ENCODE measurements at places on chromosomes 7 and 10. TPM values are rescaled to one million over a fixed set of nuclear protein-coding genes. Genes with fewer than 3 reads are reported as not detected.

Gene AFAP1L2
- total RNA-seq: 15.8 TPM

Gene ERVW-1
- total RNA-seq: not detected

Gene PRKAR2B
- total RNA-seq: 3.5 TPM

DNA sequence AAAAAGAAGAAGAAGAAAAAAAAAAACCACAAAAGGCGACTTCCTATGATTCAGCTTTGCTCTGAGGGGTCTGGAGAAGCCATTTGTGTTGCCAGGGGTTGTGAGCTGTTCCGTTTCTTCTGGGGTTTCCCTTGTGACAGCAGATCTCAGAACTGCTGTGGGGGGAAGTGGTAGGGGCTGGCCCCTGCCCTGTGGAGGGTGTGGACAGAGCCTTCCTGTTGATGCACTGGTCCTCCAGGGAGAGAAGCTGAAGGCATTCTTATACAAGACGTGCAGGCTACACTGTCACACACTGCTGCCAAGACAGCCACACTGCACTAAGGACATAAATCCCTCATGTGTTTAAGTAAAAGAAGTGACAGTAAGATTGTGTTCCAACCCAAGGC lies 17.3 kb upstream of the CSGALNACT2 start:
- peaks cover 18% of the 10 kb centered on the region for H3K4me1 ChIP-seq
- no peak for DNase-seq
- H3K27me3 ChIP-seq: no peaks in the 10 kb centered on the region
- H3K27ac ChIP-seq: peak overlapping the region; percentile 46
- no peak overlapping the region for H3K4me3 ChIP-seq
- H3K36me3 ChIP-seq: no peaks in the 10 kb centered on the region

DNA sequence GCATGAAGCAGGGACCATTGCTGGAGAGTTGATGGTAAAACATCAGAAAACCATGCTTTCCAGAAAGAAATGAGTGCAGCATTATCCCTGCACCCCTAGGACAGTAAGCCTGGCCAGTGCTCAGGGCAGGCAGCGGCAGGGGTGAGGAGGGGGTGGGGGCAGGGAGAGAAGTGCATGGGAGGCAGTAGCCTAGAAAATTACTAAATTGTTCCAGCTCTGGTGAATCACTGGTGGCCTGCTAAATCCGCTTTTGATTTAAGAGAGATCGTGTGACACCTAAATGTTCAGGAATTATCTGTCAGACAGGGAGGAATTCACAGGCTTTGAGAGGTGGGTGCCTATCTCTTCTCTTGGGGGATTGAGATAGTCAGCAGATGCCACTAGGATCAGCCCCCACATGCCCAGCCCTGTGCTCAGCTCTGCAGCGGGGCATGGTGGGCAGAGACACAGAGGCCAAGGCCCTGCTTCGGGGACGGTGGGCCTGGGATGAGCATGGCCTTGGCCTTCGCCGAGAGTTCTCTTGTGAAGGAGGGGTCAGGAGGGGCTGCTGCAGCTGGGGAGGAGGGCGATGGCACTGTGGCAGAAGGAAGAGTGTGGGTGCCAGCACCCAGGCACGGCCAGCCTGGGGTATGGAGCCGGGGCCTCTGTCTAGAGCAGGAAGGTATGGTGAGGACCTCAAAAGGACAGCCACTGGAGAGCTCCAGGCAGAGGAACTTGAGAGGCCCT lies 5.0 kb upstream of the AQP1 start:
- H3K4me1 ChIP-seq: no peaks in the 10 kb centered on the region
- DNase-seq: no peak
- no peak overlapping the region for H3K4me3 ChIP-seq
- H3K27me3 ChIP-seq: no peaks in the 10 kb centered on the region
- no peak overlapping the region for H3K27ac ChIP-seq

DNA sequence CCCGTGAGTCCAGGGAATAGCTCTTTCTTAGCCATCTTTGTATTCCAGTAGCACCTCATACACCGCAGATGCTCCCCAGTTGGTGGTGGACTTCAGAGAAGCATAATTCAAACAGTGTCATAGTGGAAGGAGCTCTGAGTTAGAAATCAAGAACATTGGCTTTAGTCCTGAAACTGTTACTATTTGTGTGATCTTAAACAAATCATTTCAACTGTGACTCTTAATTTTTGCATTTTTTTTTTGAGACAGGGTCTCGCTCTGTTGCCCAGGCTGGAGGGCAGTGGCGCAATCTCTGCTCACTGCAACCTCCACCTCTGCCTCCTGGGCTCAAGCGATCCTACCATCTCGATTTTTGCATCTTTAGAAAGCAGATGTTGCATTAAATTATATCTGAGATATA lies 1.8 kb downstream of the BPGM start:
- no peak for DNase-seq
- H3K4me1 ChIP-seq: peaks cover 5% of the 10 kb centered on the region
- H3K27ac ChIP-seq: no peak overlapping the region
- no peaks in the 10 kb centered on the region for H3K36me3 ChIP-seq
- no peaks in the 10 kb centered on the region for H3K27me3 ChIP-seq

GRCh38 chr7:39700165-39700564 lies 76.8 kb downstream of the RALA start:
- H3K27me3 ChIP-seq: no peaks in the 10 kb centered on the region
- no peak overlapping the region for H3K27ac ChIP-seq
- peaks cover 18% of the 10 kb centered on the region for H3K36me3 ChIP-seq
- no peaks in the 10 kb centered on the region for H3K4me1 ChIP-seq
- no peak overlapping the region for H3K4me3 ChIP-seq
- DNase-seq: no peak

- H3K27ac ChIP-seq: peak overlapping the region; percentile 97
- H3K36me3 ChIP-seq: no peaks in the 10 kb centered on the region
- DNase-seq: peak; percentile 75
- peak overlapping the region; percentile 89 for H3K4me3 ChIP-seq
These were observed 491 bp upstream of the AKAP9 start for GRCh38 chr7:91940171-91940570.

- no peak for DNase-seq
- no peak overlapping the region for H3K27ac ChIP-seq
- no peaks in the 10 kb centered on the region for H3K27me3 ChIP-seq
- no peaks in the 10 kb centered on the region for H3K36me3 ChIP-seq
- H3K4me3 ChIP-seq: no peak overlapping the region
- no peaks in the 10 kb centered on the region for H3K4me1 ChIP-seq
These were observed 82.8 kb upstream of the ZNF32 start for GRCh38 chr10:43731486-43731885.
